Stimulated activated effector memory CD8-positive, alpha-beta T cell treated with anti-CD3 and anti-CD28 coated beads, Interleukin-12 subunit alpha, Interleukin-12 subunit beta, amount 100 ng/mL, for 72 hours (primary cell): ENCODE measurements at places on chromosomes 1 and 21.
A peak's percentile ranks its signal among the peaks of the same experiment; 100 is the strongest.

- peak; percentile 36 for DNase-seq
Measured at GRCh38 chr1:31617916-31618746, 642 bp downstream of the HCRTR1 start.

- DNase-seq, result no peak
Measured at GRCh38 chr1:242586360-242586680, 61.8 kb upstream of the PLD5 start.

GRCh38 chr1:205950826-205951549, 7.7 kb upstream of the SLC26A9 start:
- DNase-seq, result no peak

DNA sequence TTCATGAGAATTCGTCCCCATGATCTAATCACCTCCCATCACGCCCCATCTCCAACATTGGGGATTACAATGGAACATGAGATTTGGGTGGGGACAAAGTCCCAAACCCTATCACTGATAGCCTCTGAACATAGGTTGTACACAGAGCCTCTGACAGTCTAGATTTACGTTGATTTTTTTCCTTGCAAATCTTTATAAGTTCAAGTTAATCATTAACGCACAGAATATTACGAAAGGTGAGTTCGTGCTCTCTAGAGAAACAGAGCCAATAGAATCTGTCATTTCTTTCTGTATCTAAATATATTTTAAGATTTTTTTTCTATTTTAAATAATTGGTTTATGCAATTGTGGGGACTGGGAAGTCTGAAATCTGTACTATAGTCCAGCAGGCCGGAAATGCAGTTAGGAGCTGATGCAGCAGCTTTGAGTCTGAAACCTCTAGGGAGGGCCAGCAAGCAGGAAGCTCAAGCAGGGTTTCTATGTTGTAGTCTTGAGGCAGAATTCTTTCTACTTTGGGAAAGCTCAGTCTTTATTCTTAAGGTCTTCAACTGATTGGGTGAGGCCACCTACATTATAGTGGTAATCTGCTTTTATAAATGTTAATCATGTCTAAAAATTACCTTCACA, 61.0 kb downstream of the SELENOF start:
- DNase-seq, result no peak

DNA sequence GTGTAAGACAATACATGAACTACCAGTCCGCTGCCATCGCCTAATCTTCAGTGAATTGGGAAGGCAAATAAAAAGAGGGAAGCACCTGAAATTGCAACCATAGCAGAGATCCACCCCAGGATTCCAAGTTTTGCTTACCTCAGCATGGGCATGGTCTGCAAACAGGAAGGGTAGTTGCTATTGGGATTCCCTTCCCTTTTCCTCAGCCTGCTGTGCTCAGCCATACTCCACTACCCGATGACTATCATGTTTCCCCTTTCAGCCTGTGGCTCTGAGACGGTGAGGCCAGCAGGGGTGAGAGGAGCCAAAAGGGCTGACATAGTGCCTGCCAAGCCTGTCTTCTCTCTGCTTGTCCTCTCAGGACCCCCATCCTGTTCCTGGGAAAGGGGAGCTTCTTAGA, 64.2 kb downstream of the GPR137B start:
- no peak for DNase-seq
